Natural killer cell (primary cell): ENCODE measurements at places on chromosomes 16 and 17.
A peak's percentile ranks its signal among the peaks of the same experiment; 100 is the strongest.

DNA sequence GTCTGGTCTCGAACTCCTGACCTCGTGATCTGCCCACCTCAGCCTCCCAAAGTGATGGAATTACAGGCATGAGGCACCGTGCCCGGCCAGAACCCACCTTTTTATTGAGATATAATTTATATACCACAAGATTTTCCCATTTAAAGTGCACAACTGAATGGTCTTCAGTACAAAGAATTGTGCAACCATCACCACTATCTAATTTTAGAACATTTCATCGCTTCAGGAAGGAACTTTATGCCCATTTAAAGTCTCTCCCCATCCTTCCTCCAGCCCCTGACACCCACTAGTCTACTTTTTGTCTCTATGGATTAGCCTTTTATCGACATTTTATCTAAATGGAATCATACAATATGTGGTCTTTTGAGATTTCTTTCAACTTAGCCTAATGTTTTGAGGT is 25.4 kb upstream of the HELZ start:
- no peak overlapping the region for H3K27ac ChIP-seq
- H3K4me1 ChIP-seq: peaks cover 4% of the 10 kb centered on the region
- no peaks in the 10 kb centered on the region for H3K36me3 ChIP-seq
- no peaks in the 10 kb centered on the region for H3K27me3 ChIP-seq
- H3K4me3 ChIP-seq: no peak overlapping the region

- no peak for DNase-seq
- no peaks in the 10 kb centered on the region for H3K27me3 ChIP-seq
- H3K4me3 ChIP-seq: no peak overlapping the region
- no peaks in the 10 kb centered on the region for H3K36me3 ChIP-seq
Measured at GRCh38 chr16:74607962-74608356, 1.0 kb upstream of the GLG1 start.

- H3K36me3 ChIP-seq: no peaks in the 10 kb centered on the region
- no peaks in the 10 kb centered on the region for H3K27me3 ChIP-seq
- no peak overlapping the region for H3K27ac ChIP-seq
- DNase-seq: no peak
- H3K4me1 ChIP-seq: no peaks in the 10 kb centered on the region
- no peak overlapping the region for H3K4me3 ChIP-seq
Measured at GRCh38 chr17:45934044-45934979, 40.0 kb downstream of the MAPT start.

DNA sequence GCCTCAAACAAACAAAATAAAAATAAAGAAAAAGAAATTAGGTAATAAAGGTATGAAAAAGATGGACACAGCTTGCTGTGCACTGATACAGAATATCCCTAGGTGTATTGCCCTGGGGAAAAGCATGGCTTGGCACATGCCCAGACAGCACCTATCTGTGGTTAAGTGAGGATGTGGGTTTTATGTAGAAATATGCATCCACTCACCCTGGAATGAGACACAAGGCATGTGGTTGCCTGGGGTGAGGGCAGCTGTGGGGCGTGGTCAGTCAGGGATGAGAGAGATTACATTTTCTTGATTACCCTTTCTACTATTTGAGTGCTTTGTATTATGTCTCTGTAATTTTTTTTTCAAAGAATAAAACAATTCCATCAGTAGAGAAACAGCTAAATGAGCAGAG is 6.9 kb downstream of the PLLP start:
- DNase-seq: no peak
- H3K4me3 ChIP-seq: no peak overlapping the region
- H3K27ac ChIP-seq: no peak overlapping the region
- H3K36me3 ChIP-seq: no peaks in the 10 kb centered on the region
- peaks cover 14% of the 10 kb centered on the region for H3K4me1 ChIP-seq

- H3K27me3 ChIP-seq: peaks cover 13% of the 10 kb centered on the region
- peaks cover 20% of the 10 kb centered on the region for H3K4me1 ChIP-seq
- no peak overlapping the region for H3K27ac ChIP-seq
- H3K36me3 ChIP-seq: no peaks in the 10 kb centered on the region
Measured at GRCh38 chr17:80034791-80035686, 633 bp downstream of the TBC1D16 start.

- no peak overlapping the region for H3K27ac ChIP-seq
- H3K4me3 ChIP-seq: no peak overlapping the region
- DNase-seq: no peak
- H3K36me3 ChIP-seq: peaks cover under 1% of the 10 kb centered on the region
- H3K27me3 ChIP-seq: no peaks in the 10 kb centered on the region
Measured at GRCh38 chr17:35732806-35733136, 1.3 kb downstream of the RASL10B start.

DNA sequence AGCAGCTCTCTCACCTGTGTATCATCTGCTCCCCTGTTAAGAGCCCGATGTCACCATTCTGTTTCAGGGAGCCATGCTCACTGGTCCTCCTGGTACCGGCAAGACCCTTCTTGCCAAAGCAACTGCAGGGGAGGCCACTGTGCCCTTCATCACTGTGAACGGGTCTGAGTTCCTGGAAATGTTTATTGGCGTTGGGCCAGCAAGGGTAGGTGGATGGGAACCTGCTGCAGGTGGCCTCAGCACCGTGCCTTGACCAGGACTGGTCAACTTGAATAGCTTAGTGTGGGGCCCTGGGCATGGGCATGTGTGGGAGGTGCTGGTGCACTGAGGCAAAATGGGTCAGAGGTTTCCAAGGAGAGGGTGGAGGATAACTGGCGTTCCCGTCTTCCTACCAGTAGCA is 28.5 kb downstream of the DBNDD1 start:
- no peak overlapping the region for H3K4me3 ChIP-seq
- H3K27ac ChIP-seq: no peak overlapping the region
- no peaks in the 10 kb centered on the region for H3K27me3 ChIP-seq
- DNase-seq: no peak
- H3K4me1 ChIP-seq: no peaks in the 10 kb centered on the region

DNA sequence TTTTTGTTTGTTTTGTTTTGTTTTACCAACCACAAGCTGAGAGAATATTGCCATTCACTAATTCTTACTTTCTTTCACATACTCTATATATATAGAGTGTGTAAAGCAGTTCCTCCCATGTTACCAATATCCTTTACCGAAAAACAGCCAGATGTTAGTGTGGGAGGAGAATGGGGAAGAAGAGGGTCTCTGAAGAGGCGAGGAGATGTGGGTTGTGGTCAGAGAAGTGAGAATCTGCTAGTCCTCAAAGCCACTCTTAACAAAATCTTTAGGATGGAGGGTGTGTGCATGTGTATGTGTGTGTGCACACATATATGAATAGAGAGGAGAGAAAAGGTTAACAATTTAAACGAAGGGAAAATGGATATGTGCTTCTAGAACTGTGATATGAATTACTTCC is 80.6 kb downstream of the TUBD1 start:
- peaks cover 18% of the 10 kb centered on the region for H3K36me3 ChIP-seq
- no peak overlapping the region for H3K4me3 ChIP-seq
- no peak for DNase-seq
- H3K27ac ChIP-seq: no peak overlapping the region

- no peak for DNase-seq
- H3K36me3 ChIP-seq: no peaks in the 10 kb centered on the region
- H3K27ac ChIP-seq: no peak overlapping the region
Measured at GRCh38 chr16:12245088-12245920, 268.8 kb downstream of the SNX29 start.

- no peak overlapping the region for H3K27ac ChIP-seq
- H3K27me3 ChIP-seq: no peaks in the 10 kb centered on the region
- H3K36me3 ChIP-seq: no peaks in the 10 kb centered on the region
- H3K4me1 ChIP-seq: no peaks in the 10 kb centered on the region
Measured at GRCh38 chr16:26614237-26614841, 452.4 kb upstream of the C16orf82 start.

GRCh38 chr16:88885693-88886280 is 19.3 kb upstream of the PABPN1L start:
- H3K27me3 ChIP-seq: no peaks in the 10 kb centered on the region
- no peaks in the 10 kb centered on the region for H3K36me3 ChIP-seq
- DNase-seq: no peak

- no peaks in the 10 kb centered on the region for H3K36me3 ChIP-seq
- H3K27ac ChIP-seq: no peak overlapping the region
- H3K27me3 ChIP-seq: no peaks in the 10 kb centered on the region
- H3K4me3 ChIP-seq: no peak overlapping the region
- H3K4me1 ChIP-seq: no peaks in the 10 kb centered on the region
- no peak for DNase-seq
Measured at GRCh38 chr17:11499881-11500280, 98.4 kb upstream of the DNAH9 start.

DNA sequence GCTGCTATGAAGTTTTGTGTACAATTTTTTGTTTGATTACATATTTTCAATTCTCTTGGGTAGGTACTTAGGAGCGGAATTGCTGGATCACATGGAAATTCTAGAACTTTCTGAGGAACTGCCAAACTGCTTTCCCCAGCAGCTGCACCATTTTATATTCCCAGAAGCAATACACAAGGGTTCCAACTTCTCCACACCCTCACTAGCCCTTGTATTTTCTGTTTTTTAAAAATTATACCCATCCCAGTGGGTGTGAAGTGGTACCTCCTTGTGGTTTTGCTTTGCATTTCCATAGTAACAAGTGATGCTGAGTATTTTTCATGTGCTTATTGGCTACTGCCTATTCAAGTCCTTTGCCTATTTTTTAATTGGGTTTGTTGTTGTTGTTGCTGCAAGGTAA is 20.9 kb downstream of the NACA2 start:
- DNase-seq: no peak
- H3K27me3 ChIP-seq: no peaks in the 10 kb centered on the region
- no peaks in the 10 kb centered on the region for H3K36me3 ChIP-seq
- H3K4me3 ChIP-seq: no peak overlapping the region
- no peaks in the 10 kb centered on the region for H3K4me1 ChIP-seq
- H3K27ac ChIP-seq: no peak overlapping the region

DNA sequence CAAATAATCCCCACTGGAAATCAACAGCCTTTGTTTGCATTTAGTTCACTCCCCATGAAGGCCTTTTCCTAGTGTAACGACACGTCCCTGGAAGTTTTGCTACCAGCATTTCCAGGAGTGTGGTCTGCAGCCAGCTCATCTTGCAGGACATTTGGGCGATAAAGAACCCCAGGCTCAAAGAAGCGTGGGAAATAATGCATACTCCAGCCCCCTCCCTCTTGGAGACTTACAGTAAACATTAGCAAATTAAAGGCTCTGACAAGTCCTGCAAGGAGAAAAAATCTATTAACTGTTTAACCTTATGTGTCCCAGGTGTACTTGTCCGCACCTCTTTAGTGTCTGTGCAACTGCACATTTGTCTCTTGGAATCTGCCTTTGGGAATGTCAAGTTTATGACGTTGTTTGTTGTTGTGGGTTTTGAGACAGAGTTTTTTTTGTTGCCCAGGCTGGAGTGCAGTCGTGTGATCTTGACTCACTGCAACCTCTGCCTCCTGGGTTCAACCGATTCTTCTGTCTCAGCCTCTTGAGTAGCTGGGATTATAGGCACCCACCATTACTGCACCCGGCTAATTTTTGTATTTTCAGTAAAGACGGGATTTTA is 131.1 kb downstream of the ABCC1 start:
- no peak overlapping the region for H3K4me3 ChIP-seq
- H3K4me1 ChIP-seq: peaks cover 19% of the 10 kb centered on the region
- no peaks in the 10 kb centered on the region for H3K27me3 ChIP-seq
- H3K36me3 ChIP-seq: peaks cover 38% of the 10 kb centered on the region
- H3K27ac ChIP-seq: no peak overlapping the region

- H3K4me1 ChIP-seq: peaks cover 33% of the 10 kb centered on the region
- DNase-seq: no peak
- H3K27me3 ChIP-seq: no peaks in the 10 kb centered on the region
- H3K4me3 ChIP-seq: no peak overlapping the region
- H3K27ac ChIP-seq: peak overlapping the region; percentile 41
- no peaks in the 10 kb centered on the region for H3K36me3 ChIP-seq
Measured at GRCh38 chr16:2905988-2906387, 5.7 kb upstream of the FLYWCH1 start.

DNA sequence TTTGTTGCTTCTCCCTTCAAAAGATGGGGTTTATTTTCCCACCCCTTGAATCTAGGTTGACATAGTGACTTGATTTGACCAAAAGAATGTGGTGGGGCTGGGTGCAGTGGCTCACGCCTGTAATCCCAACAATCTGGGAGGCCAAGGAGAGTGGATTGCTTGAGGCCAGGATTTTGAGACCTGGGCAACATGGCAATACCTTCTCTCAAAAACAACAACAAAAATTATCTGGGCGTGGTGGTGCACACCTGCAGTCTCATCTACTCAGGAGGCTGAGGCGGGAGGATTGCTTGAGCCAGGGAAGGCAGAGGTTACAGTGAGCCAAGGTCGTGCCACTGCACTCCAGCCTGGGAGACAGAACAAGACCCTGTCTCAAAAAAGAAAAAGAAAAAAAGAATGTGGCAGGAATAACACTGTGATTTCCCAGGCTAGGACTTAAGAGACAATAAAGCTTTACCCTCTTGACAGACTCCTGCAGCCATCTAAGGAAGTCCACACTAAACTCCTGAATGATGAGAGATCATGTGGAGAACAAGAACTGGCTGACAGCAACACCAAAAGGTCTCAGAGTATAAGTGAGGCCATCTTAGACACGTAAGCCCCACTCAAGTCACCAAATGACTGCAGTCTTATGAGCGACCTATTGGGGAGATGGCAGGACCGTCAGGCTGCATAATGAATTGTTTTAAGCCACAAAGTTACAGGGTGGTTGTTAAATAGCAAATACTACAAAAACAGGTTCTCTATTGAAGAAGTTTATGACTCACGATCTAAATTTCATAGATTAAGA is 37.0 kb downstream of the FBXL20 start:
- no peaks in the 10 kb centered on the region for H3K36me3 ChIP-seq
- DNase-seq: no peak
- H3K4me1 ChIP-seq: no peaks in the 10 kb centered on the region
- H3K4me3 ChIP-seq: no peak overlapping the region

- H3K27ac ChIP-seq: no peak overlapping the region
- DNase-seq: no peak
- no peak overlapping the region for H3K4me3 ChIP-seq
- peaks cover 4% of the 10 kb centered on the region for H3K4me1 ChIP-seq
- no peaks in the 10 kb centered on the region for H3K27me3 ChIP-seq
Measured at GRCh38 chr17:57580055-57580739, 164.9 kb downstream of the CCDC182 start.
